ENCODE measurements at places on chromosomes 7 and 10.

- no peak for DNase-seq
Observed at GRCh38 chr7:142494021-142494420, 236.2 kb upstream of the PRSS58 start.

GRCh38 chr10:74121368-74121767 lies 29.3 kb downstream of the AP3M1 start:
- DNase-seq, result no peak

GRCh38 chr10:34615770-34616169 lies 199.3 kb downstream of the PARD3 start:
- DNase-seq, result no peak

DNA sequence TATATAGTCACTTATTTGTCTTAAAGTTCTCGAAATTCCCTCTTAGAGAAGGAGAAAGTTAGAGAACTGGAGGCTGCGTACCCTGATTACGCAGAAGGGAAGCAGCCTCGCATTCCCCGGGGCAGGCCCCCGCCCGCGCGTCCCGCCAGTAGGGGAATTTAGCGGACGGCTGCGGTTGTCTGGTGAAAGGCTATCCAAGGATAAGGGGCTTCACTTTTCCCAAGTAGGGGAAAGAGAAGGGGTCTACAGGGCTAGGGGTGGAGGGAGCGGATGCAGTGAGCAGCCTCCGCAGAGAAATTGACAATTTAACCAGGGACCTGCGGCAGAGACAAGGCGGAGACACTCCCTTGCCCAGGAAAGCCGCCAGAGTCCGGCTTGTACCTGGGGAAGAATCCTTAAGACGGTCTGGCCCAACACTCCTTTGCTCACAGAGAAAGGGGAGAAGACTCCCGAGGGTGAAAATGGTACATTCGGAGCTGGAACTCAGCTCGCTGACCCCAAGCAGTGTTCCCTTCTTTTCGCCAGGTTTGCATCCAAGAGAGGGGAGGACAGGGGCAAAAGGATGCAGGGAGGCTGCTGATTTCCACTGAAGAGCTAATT lies 994 bp upstream of the MAGI2 start:
- DNase-seq, result no peak

- DNase-seq, result no peak
Observed at GRCh38 chr10:95496246-95496911, 64.8 kb downstream of the SORBS1 start.

- no peak for DNase-seq
Observed at GRCh38 chr10:53403688-53404087, 631.1 kb upstream of the MBL2 start.

GRCh38 chr10:44932517-44933450 lies 21.6 kb downstream of the TMEM72 start:
- peak; percentile 41 for DNase-seq

- DNase-seq, result no peak
Observed at GRCh38 chr10:47058961-47059391, 147.7 kb downstream of the PTPN20 start.

DNA sequence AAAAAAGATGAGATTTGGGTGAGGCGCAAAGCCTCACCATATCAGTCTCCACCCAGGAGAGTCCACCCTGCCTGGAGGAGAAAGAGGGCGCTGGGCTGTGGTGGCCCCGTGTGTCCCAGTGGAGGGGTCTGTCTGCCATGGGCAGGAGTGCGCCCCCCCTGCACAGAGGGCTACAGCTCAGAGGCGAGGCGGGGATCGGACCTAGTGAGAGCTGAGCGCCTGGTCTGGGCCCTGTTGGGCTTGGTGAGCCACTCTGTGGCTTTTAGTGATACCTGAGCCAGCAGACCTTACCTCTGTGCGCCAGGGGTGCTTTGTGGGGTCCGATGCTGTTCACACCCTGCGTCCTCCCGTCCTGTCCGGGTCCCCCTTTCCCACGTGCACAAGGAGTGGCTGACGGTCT lies 25.9 kb upstream of the GNA12 start:
- DNase-seq, result no peak

GRCh38 chr10:99143651-99144050 lies 92.0 kb downstream of the HPSE2 start:
- DNase-seq, result no peak

- DNase-seq, result no peak
Observed at GRCh38 chr10:32298075-32298812, 48.7 kb downstream of the EPC1 start.

DNA sequence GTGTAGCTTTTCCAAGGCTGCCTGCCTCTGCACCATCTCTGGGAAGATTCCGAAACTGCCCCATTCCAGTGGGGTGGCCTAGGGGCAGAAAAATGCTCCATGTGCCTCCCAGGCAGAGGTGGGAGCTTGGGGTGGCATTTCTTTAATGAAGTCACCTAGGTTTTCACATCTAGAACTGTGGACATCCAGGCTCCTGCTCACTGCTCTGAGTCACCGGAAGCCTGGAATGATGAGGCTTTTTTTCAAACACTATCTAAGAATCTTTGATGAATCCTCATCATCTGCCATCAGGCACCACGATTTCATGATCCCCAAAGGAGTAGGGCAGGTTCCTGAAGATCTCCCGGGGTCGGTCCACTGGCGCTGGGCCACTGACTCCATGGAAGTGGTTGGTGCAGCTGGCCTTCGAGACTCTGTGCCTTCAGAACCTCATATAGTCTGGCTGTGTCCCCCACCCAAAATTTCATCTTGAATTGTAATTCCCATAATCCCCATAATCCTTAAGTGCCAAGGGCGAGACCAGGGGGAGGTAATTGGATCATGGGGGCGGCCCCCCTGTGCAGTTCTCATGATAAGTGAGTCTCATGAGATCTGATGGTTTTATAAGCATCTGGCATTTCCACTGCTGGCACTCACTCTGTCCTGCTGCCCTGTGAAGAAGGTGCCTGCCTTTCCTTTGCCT lies 37.1 kb downstream of the MTURN start:
- DNase-seq, result no peak

DNA sequence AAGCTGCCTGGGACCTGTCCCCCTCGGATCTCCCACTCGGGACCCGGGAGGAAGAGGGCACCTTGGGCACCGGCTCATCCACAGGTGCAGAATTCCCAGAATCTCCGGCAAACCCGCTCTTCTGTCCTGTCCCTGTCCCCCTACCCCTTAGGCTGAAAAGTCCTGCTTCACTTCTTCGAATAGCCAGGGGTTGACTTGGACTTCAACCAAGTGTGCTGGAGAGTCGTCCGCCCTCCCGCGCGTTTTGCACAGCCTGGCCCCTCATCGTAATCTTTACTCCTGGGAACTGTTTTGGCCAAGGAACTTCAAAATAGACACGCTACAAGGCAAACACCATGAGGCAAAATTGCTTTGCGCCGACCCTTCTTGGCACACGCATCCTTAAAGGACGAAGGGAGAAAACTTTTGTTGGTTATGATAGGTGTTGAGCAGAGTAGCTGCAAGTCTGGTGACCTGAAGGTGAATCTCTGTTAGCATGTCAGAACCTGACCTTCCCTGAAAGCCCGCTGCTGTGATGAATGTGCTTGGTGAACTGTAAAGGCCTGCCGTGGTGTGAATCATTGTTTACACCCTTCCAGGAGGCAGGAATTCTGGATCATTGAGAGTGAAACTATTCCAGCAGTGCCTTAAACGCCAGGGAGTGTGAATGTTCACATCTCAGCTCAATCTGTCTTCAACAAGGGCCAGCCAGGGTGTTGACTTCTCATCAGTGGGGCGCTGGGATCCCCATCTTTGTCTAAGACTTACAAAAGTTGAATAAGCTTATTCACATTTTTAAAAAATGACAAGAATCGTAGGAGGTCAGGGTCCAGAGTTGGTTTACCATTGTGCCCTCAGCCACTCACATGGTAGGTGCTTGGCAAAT lies 589 bp upstream of the RAPGEF5 start:
- no peak for DNase-seq

- DNase-seq, result no peak
Observed at GRCh38 chr10:42482411-42482810, 156.0 kb downstream of the ZNF33B start.

DNA sequence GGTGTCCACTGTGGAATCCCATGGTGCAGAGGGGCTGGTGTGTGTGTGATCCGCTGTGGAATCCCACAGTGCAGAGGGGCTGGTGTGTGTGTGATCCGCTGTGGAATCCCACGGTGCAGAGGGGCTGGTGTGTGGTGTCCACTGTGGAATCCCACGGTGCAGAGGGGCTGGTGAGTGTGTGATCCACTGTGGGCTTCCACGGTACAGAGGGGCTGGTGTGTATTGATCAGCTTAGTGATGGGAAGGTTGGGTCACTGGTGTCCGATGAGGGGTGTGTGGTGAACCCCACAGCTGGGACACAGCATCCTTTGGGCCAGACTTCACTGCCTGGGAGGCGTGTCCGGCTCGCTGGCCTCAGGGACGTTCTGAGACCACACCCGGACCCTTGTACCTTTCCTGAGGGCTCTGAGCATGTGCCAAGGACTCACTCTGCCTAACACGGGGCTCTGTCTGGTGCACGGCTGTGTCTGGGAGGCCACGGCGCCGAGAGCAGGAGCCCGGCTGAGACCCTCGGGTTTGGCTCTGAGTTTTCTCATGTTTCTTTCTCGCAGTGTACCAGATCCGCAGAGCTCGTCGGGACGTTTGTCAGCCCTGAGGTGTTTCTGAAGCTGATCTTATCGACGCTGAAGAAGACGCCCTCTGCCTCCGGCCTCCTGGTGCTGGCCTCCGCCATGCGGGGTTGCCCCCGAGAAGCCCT lies 29.3 kb upstream of the PRKAR1B start:
- no peak for DNase-seq

DNA sequence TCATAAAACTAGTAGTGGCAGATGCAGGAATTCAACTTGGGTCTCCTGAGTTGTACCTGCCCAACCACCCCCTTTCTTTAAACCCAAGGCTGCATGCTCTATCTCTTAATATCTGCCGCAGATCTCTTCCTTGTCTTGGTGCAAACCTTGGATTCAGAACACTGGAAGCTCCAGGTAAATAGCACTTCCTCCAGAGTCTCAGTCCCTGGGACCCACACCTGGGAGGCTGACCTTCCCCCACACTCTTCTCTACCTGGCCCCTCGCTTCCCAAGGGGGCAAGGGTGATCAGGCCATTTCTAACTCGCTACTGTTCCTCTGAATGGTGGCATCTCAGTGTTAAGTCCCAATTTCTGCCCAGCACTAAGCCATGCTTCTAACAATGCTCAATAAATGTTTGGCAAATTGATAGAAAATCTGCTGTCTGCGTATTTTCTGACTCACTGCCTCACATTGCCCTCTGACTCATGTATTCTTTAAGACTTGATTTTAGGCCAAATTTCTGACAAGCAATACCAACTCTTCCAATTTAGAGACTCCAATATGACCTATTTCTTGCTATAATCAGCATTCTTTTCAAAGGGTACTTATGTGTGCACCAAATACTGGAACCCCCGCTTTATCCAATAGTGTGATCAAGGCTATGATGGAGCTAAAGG lies 68.0 kb upstream of the PPP1R3C start:
- no peak for DNase-seq

DNA sequence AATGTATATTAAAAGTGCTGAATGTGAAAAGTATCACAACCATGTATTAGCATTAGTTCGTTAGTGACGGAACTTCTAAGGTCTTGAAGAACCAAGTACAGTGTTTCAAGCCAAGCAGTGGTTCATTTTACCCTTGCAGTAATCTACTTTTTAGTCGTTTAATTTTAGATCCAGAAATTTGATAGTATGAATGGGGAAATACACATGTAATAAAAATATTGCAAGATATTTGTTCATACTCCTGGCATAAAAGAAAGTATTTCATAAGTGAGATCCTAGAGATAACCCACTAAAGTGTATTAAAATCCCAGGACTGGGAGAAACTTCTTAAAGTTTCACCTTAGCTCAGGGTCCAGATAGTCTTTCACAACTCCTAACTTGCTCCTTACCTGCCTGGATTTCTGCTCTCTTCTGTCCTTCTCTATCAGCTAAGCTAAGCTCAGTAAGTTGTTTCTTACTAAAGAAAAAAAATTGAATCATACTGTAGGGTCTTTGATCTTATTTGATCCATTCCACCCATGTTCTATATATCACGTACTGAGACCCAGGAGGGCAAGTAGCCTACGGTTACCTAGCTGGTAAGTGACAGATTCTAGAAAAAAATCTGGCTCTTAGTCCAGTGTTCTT lies 1.5 kb downstream of the BCAP29 start:
- no peak for DNase-seq

GRCh38 chr10:114684822-114685209 lies 26.7 kb upstream of the ABLIM1 start:
- no peak for DNase-seq

DNA sequence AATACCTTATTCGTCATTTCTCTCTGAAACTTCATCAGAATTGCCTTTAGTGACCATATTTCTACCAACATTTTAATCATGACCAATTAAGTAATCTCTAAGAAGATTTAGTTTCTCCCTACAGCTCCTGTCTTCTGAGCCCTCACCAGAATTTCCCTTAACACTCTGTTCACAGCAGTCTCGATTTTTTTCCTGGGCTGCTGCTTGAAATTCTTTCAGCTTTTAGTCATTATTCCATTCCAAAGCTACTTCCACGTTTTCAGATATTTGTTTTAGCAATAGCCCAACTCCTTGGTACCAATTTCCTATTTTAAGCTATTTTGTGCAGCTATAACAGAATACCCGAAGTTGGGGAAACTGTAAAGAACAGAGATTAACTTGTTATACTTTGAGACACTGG lies 192.4 kb upstream of the DKK1 start:
- DNase-seq, result no peak

DNA sequence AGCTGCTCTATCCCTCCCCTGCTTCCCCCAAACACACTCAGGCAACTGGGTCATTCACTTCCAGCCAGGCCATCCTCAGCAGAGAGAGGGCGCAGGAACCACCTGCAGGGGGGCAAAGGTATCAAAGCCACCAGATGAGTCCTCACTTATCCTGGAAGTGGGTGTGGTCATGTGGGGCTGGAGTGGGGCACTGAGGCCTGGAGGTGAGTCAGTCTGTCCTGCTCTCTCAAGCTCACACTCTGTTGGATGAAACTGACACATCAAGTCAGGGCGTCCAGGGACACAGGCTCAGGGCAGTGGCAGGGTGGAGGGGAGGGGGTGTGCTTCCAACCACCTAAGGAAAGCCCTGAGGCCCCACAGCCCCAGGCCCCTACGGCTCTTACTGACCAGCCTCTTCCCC lies 8.0 kb upstream of the ELFN1 start:
- no peak for DNase-seq

DNA sequence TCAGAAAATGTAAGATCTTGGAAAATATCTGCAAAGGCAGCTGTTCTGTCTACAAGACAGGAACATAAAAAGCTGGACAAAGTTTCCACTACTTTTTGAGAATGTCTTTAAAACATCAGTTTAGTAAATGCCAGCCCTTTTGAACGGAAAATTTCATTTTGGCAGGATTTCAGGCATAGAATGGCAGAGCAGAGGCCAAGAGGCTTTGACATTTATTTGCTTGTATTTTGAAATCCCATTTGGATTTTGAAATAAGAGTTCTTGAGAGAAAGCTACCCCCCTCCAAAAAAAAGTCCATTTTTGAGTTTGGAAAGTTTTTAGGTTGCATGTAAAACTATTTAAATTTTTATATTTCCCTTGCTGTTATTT lies 3.1 kb upstream of the ETV1 start:
- no peak for DNase-seq

- DNase-seq, result no peak
Observed at GRCh38 chr10:35214607-35215020, 88.0 kb downstream of the CREM start.
